ENCODE measurements at places on chromosomes 1 and 21. TPM values are rescaled to one million over a fixed set of nuclear protein-coding genes. Genes with fewer than 3 reads are reported as not detected.

The OLIG2 gene
- not detected for polyA plus RNA-seq

The C8A gene
- not detected for polyA plus RNA-seq

The RBM34 gene
- polyA plus RNA-seq: 72.6 TPM

The MIA3 gene
- polyA plus RNA-seq: 50.8 TPM

The KIF2C gene
- polyA plus RNA-seq: 0.51 TPM

The LRRC7 gene
- not detected for polyA plus RNA-seq

The CD2 gene
- 246 TPM for polyA plus RNA-seq
